ENCODE measurements at places on chromosomes 4 and X.
A peak's percentile ranks its signal among the peaks of the same experiment; 100 is the strongest.

DNA sequence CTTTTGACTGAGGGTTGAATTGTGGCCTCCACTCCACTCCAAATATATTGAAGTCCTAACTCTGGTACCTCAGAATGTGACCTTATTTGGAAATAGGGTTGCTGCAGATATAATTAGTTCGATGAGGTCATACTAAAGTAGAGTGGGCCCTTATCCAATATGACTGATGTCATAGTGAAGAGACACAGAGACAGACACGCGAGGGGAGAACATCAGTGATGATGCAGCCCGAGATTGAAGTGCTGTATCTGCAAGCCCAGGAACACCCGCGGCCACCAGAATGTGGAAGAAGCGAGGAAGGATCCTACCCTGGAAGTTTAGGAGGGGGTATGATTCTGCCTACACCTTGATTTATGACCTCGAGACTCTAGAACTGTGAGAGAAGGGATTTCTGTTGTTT is 279.0 kb downstream of the ANKRD50 start:
- no peak for DNase-seq

DNA sequence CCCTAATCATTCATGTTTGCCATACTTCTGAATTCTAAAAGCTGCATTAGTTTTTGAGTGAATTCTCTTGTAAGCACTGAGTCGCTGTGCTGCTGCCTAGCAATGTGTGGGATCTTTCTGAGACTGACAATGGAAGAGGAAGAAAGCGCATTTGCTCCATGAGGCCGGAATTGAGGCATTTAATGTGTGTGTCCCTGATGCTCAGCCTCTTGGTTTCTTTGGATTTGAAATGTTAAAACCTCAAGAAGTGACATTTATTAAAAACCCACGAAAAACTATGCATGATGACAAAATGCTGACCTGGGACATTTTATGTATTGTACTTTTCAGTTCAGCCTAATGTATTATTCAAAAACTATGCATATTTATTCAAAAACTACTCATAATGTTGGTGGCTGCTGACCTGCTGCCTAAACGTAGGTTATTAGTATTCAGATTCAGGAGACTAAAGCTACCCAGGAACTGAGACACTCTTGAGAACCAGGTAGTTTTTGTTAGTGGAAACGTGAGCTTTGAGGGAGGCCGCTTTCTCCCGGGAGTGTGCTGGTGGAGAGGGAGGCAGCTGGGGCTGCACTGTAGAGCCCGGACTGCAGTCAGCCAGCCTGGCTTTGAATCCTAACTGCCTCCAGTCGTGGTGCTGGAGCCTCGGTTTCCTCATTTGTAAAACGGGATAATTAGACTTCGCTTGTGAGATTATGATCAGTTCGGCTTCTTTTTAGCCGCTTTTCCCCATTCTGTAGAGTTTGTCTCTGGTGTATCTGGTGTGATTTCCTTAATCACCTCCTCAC is 11.3 kb downstream of the RGS12 start:
- DNase-seq: no peak

DNA sequence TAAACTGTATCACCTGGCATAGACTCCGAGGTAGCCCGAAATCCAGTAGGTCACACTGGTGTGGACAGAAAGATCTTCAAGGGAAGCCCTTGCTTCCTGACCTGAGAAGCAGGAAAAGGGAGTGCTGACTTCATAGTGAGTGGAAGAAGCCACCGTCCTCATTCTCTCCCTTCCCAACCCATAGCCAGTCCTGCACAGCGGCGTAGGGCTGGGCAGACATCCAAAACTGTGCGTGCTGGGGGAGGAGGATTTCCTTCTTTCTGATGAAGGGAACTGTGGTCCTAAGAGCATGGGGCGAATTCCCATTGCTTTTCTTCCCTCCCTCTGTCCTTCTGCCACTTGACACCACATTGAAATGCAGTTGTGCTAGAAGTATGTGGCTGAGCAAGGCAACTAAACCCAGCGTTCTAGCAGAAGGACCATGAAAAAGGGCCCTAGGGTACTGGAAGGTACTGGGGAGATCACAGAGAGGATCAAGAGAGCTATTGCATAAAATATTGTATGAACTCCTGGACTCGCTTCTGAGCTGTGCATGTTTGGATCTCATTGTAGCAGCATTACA is 66.9 kb downstream of the STOX2 start:
- no peak for DNase-seq

DNA sequence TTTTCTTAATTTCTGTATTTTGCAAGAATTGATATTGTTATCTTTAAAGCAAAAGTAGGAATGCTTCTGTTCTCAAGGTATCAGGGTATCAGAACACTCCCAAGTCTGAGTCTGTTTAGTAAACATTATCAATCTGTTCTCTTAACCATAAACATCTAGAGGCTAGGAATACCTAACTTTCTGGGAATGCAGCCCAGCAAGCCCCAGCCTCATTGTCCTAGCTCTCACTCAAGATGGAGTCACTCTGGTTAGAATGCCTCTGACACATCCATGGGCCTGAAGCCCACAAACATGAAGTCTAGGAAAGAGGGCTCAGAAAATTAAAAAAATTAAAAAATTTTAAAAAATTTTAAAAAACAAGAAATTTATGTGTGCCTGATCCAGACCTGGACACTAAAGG is 315.1 kb upstream of the DKK2 start:
- no peak for DNase-seq

GRCh38 chr4:142035566-142035965 is 399.2 kb downstream of the IL15 start:
- no peak for DNase-seq

- peak; percentile 4 for DNase-seq
These were observed 55.3 kb downstream of the ARHGAP10 start for GRCh38 chr4:147787204-147787603.

DNA sequence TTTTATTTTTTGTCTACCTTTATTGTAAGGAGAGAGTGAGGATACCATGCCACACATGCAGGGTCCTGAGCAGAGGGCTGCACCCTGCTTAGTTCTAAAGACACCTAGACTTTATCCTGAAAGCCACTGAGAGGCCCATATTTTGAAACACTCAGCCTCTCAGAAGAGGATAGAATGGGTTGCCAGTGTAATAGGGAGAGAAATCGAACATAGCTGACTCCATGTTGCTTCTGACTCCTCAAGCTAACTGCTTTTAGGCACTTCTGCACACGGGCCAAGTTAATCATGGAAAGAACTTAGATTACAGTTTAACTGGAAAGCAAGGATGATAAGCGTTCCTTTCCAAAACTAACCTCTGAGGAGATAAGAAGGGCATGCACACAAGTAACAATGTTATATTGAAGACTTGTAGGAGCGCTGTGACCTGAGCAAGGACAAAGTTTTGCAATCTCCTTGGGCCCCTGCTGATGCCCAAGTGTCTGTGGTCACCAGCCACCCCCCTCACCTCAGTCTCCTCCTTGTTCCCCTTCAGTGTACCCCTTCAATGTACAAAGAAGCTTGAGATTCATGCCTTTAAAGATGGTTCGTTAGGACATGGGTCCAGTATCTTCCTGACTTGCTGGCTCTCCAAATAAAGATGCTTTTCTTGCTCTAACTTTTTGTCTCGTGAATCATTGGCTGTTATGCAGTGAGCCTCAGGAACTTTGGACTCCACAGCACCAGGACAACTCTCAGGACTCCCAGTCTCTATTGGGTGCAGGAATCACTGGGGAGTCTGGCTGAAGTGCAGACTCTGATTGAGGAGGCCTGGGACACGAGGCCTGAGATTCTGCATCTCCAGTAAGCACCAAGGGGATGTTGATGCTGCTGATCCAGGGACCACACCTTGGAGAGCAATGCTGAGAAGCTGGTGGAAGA is 25.4 kb upstream of the CD99 start:
- DNase-seq: no peak

DNA sequence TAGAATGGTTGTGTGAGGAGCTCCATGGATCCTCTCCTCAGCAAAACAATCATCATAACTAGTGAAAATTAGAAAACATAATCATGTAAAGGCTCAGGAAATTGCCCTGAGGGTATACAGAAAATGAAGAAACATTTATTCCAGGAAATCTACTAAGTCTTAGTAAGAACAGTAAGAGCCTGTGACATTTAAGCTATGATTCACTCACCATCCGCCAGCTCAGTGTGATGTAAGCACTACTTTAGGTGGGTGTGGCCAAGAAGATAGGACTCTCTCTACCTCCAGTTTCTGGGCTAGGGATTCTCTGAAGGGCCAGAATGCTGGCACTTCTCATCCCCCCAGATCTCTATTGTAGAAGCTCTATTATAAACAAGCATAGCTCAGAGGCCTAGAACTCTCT is 147.5 kb downstream of the DLG3 start:
- no peak for DNase-seq

DNA sequence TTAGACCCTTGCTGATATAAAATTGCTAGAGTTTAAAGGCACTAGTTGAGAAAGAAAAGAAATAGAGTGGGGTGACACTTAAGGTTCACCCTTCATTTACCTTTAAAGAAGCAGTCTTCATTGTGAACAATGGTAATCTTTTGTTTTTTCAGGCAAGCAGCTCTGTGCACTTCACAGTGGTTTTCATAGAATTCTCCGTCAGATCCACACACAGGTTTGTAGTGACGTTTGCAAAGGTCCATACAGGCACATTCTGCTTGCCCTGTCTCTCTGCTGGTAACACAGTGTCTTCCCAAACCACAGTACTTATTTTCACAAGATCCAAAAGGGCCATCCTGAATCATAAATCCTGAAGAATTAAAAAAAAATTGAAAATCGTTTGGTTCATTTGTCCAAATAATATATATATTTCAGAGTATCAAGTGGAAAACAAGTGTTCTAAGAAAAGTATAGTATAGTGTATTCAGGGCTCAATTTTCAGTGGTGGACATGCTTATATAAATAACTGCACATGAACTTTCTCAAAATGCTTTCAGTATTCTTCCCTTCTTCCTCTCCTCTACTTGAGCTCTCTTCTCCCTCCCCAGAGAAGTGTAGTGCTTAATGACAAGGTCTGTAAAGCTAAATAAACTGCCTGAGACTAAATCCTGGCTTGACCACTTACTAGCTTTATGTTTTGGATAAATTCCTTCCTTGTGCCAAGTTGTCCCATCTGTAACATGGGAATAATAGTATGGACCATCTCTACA is 243.3 kb downstream of the FSTL5 start:
- DNase-seq: no peak

DNA sequence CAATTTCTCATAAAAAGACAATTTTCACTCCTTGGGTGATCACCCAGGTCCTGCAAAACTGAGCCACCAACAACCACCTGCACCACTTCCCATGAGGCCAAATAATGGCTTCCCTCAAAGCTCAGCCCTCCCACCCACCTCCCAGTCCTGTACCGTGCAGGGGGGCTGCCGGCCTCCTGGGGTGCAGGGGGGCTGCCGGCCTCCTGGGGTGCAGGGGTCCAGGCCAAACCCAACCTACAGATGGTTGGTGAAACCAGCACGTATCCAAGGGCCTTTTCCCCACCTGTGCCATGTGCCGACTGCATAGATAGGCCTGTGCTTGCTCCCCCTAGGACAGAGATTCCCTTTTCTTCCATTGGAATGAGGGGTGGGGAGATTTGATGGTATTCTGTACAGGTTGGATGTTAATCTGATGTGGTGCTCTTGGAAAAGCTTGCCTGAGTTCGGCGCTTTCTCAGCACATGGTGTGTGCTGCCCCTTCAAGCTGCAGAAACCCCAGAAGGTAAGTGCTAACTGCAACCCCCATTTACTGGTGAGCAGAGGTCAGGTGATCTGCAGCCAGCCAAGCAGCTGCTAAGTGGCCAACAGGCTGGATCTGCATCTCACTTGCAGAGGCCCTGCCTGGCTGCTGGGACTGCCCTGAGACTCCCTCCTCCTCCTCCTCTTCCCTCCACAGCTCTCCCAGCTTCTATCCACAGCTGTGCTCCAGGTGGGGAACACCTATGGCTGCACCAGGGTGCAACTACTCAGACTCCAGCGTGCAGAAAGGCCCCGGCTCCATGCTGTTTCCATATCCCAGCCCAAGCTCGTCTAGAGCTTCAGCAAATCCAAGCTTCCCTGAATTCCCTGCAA is 38.8 kb downstream of the FRG1 start:
- DNase-seq: no peak

- peak; percentile 28 for DNase-seq
These were observed 143.5 kb downstream of the RELL1 start for GRCh38 chr4:37542706-37543105.

GRCh38 chr4:100539706-100540105 is 21.9 kb upstream of the EMCN start:
- DNase-seq: no peak

DNA sequence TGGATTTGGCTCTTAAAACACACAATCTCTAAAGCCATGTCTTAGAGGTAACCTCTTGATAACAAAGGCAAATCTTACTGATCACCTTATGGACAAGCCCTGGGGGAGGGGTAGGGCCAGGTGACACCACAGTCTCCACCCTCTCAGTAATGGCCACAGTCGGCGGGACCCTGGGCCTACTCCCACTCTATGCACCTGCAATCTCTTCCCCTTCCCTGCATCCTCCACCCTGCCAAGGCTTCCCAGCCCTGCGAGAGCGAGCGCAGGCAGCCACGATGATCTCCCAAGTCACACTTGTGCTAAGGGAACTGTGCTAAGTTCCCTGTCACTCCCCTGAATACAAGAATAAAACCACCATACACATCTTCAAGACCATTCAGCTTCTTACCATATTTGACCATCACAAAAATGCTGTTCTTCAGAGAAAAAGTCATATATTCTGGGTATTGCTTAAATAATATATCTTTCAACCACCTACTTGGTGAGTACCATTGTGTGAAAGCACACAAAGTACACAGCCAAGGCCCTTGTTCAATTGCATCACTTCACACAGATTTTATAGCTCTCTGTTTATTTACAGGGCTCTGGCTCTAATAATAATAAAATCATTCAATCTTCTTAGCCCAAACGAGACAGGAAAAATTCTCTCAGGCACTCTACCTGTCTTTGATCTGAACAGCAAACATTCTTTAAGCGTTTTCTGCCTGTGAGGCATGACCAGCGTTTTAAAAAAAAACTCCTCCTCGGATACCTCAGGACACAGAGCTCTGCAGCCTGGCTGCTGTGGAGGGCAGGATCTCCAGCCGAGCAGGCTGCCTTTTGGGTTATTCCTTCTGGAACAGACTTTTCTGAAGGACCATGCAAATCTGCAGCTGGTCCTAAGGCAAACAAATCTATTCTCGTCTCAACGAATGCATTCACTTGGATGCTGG is 115.7 kb upstream of the MAP3K15 start:
- peak; percentile 37 for DNase-seq

- no peak for DNase-seq
These were observed 241.2 kb downstream of the EVC2 start for GRCh38 chr4:5467111-5467510.

DNA sequence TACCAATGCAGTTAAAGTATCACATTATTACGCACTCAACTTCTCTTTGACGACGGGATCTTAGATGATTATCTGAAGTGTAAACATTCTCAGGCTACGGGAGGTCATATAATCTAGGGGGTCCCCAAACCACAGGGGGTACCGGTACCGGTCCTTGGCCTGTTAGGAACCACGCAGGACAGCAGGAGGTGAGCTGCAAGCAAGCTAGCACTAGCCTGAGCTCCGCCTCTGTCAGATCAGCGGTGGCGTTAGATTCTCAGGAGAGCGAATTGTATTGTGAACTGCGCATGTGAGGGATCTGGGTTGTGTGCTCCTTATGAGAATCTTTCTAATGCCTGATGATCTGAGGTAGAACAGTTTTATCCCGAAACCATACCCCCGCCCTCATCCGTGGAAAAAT is 20.6 kb upstream of the PRR27 start:
- no peak for DNase-seq

- peak; percentile 65 for DNase-seq
These were observed 33.1 kb downstream of the GAB3 start for GRCh38 chrX:154717824-154718223.

- DNase-seq: no peak
These were observed 10.3 kb downstream of the MAOA start for GRCh38 chrX:43666311-43666912.
